ENCODE measurements at places on chromosomes 5 and 9.
A peak's percentile ranks its signal among the peaks of the same experiment; 100 is the strongest.

- DNase-seq = no peak
These were observed 28.4 kb downstream of the CEL start for GRCh38 chr9:133090187-133090586.

GRCh38 chr9:135216236-135216635 is 128.8 kb downstream of the OLFM1 start:
- no peak for DNase-seq

DNA sequence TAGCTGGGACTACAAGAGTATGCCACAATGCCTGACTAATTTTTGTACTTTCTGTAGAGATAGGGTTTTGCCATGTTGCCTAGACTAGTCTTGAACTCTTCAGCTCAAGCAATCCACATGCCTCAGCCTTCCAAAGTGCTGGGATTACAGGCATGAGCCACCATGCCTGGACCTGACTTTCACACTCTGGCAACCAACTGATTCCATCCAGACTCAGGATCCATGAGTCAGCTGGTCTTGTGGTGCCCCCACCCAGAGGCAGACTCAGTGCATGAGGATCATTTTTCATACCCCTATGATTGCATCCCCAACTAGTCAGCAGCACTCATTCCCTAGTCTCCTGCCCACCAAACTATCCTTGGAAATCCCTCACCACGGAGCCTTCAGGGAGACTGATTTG is 375.9 kb downstream of the ANXA1 start:
- no peak for DNase-seq

- DNase-seq = no peak
These were observed 221.8 kb downstream of the DOCK8 start for GRCh38 chr9:436482-436881.

GRCh38 chr5:63025679-63026078 is 447.1 kb downstream of the LRRC70 start:
- no peak for DNase-seq

DNA sequence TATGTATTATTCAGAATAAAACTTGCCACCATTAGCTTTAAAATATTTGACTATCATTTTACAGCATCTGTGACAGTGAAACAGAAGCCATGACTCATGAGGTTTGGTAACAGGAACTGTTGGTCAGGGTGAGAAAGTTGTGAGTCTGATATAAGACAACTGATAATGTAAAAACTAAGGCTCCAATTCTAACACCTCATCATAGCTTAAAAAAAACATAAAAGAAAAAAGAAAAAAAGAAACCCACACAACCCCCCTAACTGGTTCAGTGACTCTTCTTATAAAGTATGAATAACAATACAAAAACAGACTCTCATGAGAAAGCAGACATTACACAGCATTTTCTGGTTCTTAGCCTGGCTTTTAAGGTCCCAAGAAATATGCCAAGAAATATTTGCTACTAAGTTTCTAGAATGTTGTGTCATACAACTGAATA is 85.8 kb downstream of the MRPS27 start:
- DNase-seq = no peak

- no peak for DNase-seq
These were observed 22.4 kb downstream of the UTP15 start for GRCh38 chr5:73587923-73588322.

DNA sequence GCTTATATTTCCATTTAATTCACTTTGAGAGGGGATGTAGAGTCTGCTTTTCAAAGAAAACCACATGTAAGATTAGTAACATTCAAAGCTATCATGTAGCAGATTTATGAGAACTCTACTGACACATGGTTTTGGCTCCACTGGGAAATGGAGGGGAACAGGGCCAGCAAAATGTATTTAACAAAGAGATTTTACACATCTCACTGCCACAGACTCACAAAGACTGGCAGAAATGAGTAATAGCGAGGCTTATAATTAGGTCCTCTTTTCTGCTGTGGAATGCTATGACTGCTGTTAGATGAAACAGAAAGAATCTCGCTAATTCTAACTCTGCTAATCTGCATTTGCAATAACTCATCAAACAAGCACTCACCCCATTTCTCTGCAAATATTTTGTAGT is 4.5 kb downstream of the DAP start:
- no peak for DNase-seq

- no peak for DNase-seq
These were observed 37.2 kb upstream of the PAPPA start for GRCh38 chr9:116116393-116116792.

- DNase-seq = no peak
These were observed 254.3 kb downstream of the MAST4 start for GRCh38 chr5:66850354-66851075.

- DNase-seq = no peak
These were observed 32.0 kb downstream of the DDX31 start for GRCh38 chr9:132637801-132638200.

GRCh38 chr9:35510754-35511428 is 21.0 kb downstream of the RUSC2 start:
- peak; percentile 99 for DNase-seq

Data from BJ (cell line).